GM23338 (cell line): ENCODE measurements at places on chromosomes 7 and 10. TPM values are rescaled to one million over a fixed set of nuclear protein-coding genes. Genes with fewer than 3 reads are reported as not detected.

GRCh38 chr7:134613623-134614347 is 32.9 kb upstream of the BPGM start:
- H3K36me3 ChIP-seq, result no peaks in the 10 kb centered on the region
- no peaks in the 10 kb centered on the region for H3K27me3 ChIP-seq
- H3K4me3 ChIP-seq, result no peak overlapping the region
- H3K4me1 ChIP-seq, result no peaks in the 10 kb centered on the region
- no peak overlapping the region for H3K27ac ChIP-seq

- no peaks in the 10 kb centered on the region for H3K36me3 ChIP-seq
- no peak overlapping the region for H3K4me3 ChIP-seq
- H3K4me1 ChIP-seq, result peaks cover 31% of the 10 kb centered on the region
- no peaks in the 10 kb centered on the region for H3K27me3 ChIP-seq
These were observed 75.8 kb downstream of the ZMIZ1 start for GRCh38 chr10:79144351-79145173.

DNA sequence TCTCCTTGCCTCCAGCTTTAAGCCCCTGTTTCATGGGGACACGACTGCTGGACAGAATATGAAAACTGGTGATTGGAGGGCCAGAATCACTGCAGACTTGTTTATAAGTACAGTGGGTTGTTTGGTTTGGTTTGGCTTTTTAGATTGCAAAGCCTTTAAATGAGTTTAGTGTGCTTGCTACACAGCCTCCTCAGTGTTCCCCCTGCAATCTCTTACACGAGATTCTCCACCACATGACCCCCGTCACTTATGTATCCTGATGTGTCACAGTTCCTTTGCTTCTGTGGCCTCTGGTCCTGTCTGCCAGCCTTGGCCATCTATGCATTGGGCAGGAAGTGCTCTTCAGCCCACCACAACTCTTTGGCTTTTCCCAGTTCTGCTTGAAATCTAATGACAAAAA is 103.7 kb upstream of the ANKRD1 start:
- H3K27me3 ChIP-seq, result no peaks in the 10 kb centered on the region
- DNase-seq, result no peak
- H3K4me1 ChIP-seq, result no peaks in the 10 kb centered on the region
- H3K4me3 ChIP-seq, result no peak overlapping the region
- no peak overlapping the region for H3K27ac ChIP-seq

GRCh38 chr7:4450483-4450882 is 231.6 kb upstream of the FOXK1 start:
- no peaks in the 10 kb centered on the region for H3K4me1 ChIP-seq
- peak; percentile 16 for DNase-seq
- no peaks in the 10 kb centered on the region for H3K27me3 ChIP-seq
- H3K27ac ChIP-seq, result no peak overlapping the region
- no peak overlapping the region for H3K4me3 ChIP-seq

DNA sequence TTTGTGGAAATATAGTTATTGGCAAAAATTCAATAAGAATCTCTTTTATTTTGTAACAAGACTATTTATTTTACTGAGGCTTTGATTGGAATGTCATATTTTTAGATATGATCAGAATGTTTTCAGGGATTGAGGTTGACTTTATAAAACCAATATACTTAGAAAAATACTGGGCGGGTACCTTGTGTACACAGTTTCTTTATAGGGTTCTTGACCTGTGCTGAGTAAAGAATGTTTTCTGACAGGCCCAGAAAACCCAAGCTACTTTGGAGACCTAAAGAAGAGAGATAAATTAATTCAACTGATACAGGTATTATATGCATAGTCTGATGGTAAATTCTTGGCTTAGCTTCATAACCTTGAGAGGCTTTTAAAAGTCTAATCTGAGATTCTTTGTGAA is 23.9 kb upstream of the SPAM1 start:
- H3K4me3 ChIP-seq, result no peak overlapping the region
- H3K36me3 ChIP-seq, result peaks cover 23% of the 10 kb centered on the region
- no peak overlapping the region for H3K27ac ChIP-seq
- H3K4me1 ChIP-seq, result no peaks in the 10 kb centered on the region
- H3K27me3 ChIP-seq, result no peaks in the 10 kb centered on the region

DNA sequence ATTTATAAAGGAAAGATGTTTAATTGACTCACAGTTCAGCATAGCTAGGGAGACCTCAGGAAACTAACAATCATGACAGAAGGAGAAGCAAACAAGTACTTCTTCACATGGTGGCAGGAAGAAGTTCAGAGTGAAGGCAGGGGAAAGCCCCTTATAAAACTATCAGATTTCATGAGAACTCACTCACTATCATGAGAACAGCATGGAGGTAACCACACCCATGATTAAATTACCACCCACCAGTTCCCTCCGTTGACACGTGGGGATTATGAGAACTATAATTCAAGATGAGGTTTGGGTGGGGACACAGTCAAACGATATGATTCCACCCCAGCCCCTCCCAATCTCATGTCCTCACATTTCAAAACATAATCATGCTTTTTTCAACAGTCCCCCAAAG is 124.2 kb upstream of the PCGF5 start:
- no peak overlapping the region for H3K4me3 ChIP-seq
- no peaks in the 10 kb centered on the region for H3K27me3 ChIP-seq
- H3K4me1 ChIP-seq, result no peaks in the 10 kb centered on the region
- no peaks in the 10 kb centered on the region for H3K36me3 ChIP-seq
- H3K27ac ChIP-seq, result no peak overlapping the region

C10orf62 gene
- total RNA-seq, result not detected in 2 replicates

DNA sequence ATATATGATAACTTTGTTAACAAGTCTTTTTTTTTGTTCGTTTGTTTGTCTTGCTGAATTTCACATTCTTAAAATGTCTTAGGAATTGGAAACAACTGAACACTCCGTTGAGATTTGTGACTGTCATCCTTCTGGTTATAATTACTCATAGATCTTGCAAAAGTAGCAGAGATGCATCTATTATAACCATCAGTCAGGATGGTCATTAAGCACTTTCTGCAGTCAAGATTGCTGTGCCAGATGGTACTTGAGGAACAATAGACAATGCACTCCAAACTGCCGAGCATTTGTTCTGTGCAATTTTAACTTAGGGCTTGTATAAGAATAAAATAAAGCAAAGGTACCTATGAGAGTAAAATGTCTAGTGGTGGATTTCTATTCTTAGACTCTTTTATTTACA is 710.1 kb upstream of the KCND2 start:
- H3K4me3 ChIP-seq, result no peak overlapping the region
- H3K27me3 ChIP-seq, result no peaks in the 10 kb centered on the region
- no peak for DNase-seq
- H3K4me1 ChIP-seq, result no peaks in the 10 kb centered on the region

GRCh38 chr10:43134126-43134905 is 3.9 kb upstream of the CSGALNACT2 start:
- H3K27me3 ChIP-seq, result peaks cover 20% of the 10 kb centered on the region
- DNase-seq, result no peak
- H3K36me3 ChIP-seq, result no peaks in the 10 kb centered on the region
- H3K4me1 ChIP-seq, result 0 out of 2 replicates have a peak, but pooled peaks cover 3% of the 10 kb centered on the region

GRCh38 chr10:128481152-128481840 is 355.1 kb upstream of the MKI67 start:
- no peak overlapping the region for H3K4me3 ChIP-seq
- no peaks in the 10 kb centered on the region for H3K27me3 ChIP-seq
- H3K4me1 ChIP-seq, result no peaks in the 10 kb centered on the region; the same call in 1 of the 2 replicates
- H3K27ac ChIP-seq, result no peak overlapping the region
- DNase-seq, result no peak
- no peaks in the 10 kb centered on the region for H3K36me3 ChIP-seq

RNF32 gene
- total RNA-seq, result 0.56 TPM in 1 of 2 replicates, not detected in the other

GRCh38 chr7:142808461-142808801 is 37.7 kb downstream of the PRSS2 start:
- H3K4me1 ChIP-seq, result peaks cover 40% of the 10 kb centered on the region
- H3K36me3 ChIP-seq, result no peaks in the 10 kb centered on the region
- H3K27me3 ChIP-seq, result no peaks in the 10 kb centered on the region
- no peak overlapping the region for H3K27ac ChIP-seq

DNA sequence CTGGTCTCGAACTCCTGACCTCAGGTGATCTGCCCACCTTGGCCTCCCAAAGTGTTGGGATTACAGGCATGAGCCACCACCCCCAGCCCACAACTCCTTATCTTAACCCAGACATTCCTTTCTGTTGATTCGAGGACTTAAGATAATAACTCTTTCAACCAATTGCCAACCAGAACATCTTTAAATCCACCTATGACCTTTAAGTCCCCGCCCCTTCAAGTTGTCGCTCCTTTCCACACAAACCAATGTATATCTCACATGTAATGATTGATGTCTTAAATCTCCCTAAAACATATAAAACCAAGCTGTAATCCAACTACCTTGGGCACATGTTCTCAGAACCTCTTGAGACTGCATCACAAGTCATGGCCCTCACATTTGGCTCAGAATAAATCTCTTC is 7.8 kb upstream of the ANKRD2 start:
- H3K27ac ChIP-seq, result no peak overlapping the region
- H3K36me3 ChIP-seq, result peaks cover 4% of the 10 kb centered on the region; the same call in 1 of the 2 replicates
- no peak for DNase-seq
- no peaks in the 10 kb centered on the region for H3K27me3 ChIP-seq

- no peaks in the 10 kb centered on the region for H3K4me1 ChIP-seq
- no peak for DNase-seq
- no peak overlapping the region for H3K27ac ChIP-seq
- H3K4me3 ChIP-seq, result no peak overlapping the region
These were observed 1066.3 kb downstream of the CNTNAP2 start for GRCh38 chr7:147182874-147183273.

DNA sequence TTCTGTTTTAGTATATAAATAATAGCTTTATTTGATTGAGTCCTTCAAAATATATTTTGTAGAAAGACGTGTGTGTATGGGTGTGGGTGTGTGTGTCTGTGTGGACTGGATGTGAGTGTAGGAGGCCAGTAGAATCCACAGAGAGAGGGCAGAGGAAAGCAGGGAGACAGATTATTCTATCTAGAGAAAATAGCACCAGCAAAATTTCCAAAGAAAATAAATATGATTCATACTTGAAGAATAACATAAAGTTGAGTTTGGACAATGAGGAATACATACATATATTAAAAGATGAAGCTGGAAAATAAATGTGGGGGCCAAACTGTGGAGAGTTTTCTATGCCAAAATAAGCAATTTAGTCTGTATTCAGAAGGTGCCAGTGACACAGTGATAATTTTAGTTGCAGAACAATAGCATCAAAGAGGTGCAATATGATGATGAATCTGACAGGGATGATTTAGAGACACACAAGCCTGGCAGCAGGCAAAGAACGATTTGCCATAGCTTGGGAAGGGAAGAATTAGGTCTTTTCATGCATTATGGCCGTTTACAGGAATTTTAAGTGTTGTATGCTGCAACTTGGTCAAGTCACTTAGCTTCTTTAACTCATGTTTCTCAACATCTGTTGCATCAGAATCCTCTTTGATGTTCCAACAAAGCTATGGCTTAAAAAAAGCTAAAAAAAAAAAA is 121.3 kb downstream of the SEMA3A start:
- no peaks in the 10 kb centered on the region for H3K36me3 ChIP-seq
- H3K27ac ChIP-seq, result no peak overlapping the region
- H3K4me1 ChIP-seq, result peaks cover 12% of the 10 kb centered on the region; the same call in 1 of the 2 replicates

- H3K27ac ChIP-seq, result peak overlapping the region; percentile 50; the same call in 1 of the 2 replicates
- H3K4me3 ChIP-seq, result peak overlapping the region; percentile 63
- peaks cover 64% of the 10 kb centered on the region for H3K27me3 ChIP-seq
- peaks cover 78% of the 10 kb centered on the region for H3K4me1 ChIP-seq
- no peak for DNase-seq
- no peaks in the 10 kb centered on the region for H3K36me3 ChIP-seq
These were observed 6.7 kb downstream of the SKIDA1 start for GRCh38 chr10:21518641-21519396.

GRCh38 chr10:49653273-49653929 is 26.1 kb upstream of the C10orf53 start:
- H3K27me3 ChIP-seq, result no peaks in the 10 kb centered on the region
- no peak overlapping the region for H3K27ac ChIP-seq
- no peak overlapping the region for H3K4me3 ChIP-seq
- no peak for DNase-seq
- peaks cover 5% of the 10 kb centered on the region; the same call in 1 of the 2 replicates for H3K4me1 ChIP-seq

- H3K4me1 ChIP-seq, result no peaks in the 10 kb centered on the region
- H3K36me3 ChIP-seq, result no peaks in the 10 kb centered on the region; the same call in 1 of the 2 replicates
- no peak for DNase-seq
- H3K4me3 ChIP-seq, result no peak overlapping the region
These were observed 31.2 kb downstream of the TOMM7 start for GRCh38 chr7:22791204-22792158.

DNA sequence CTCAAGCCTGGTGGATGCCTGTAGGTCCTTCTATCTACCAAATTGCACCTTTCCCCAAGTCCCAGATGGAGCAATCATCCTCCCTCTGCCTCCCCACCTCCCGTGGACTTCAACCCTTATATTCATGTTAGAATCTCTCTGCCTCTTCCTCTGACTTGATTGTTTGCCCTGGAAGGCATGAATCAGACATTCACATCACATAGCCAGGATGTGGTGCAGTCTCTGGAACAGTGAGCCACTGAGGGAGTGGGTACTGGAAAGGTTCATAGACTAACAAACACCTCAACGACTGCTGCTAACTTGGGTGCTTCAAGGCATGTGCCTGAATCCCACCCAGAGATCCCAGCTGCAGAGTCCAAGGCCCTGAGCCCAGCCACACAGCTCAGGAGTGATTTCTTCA is 494.0 kb downstream of the TNS3 start:
- no peak overlapping the region for H3K4me3 ChIP-seq
- no peak for DNase-seq
- H3K27me3 ChIP-seq, result no peaks in the 10 kb centered on the region

DNA sequence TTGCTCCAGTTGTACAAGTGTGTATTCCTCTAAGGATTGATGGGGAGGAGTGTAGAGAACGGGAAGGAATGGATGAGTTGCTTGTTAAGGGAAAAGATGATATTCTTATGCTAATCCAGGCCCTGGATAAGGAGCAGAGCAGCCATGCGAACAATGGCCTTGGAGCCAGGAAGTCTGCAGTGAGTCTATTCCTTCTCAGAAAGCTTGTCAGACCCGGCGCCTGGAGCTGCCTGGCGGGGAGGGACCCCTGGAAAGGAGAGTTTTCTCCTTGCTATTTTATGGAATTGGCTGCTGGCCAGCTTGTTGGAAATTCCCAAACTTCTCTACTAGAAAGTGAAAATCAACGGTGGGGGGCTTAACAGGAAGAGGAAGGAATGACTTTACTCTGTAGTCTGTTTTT is 89.1 kb downstream of the MMRN2 start:
- H3K36me3 ChIP-seq, result no peaks in the 10 kb centered on the region
- no peaks in the 10 kb centered on the region for H3K27me3 ChIP-seq
- H3K4me3 ChIP-seq, result no peak overlapping the region
- peaks cover 67% of the 10 kb centered on the region for H3K4me1 ChIP-seq
- peak overlapping the region; percentile 100 for H3K27ac ChIP-seq
- peak; percentile 95 for DNase-seq

DNA sequence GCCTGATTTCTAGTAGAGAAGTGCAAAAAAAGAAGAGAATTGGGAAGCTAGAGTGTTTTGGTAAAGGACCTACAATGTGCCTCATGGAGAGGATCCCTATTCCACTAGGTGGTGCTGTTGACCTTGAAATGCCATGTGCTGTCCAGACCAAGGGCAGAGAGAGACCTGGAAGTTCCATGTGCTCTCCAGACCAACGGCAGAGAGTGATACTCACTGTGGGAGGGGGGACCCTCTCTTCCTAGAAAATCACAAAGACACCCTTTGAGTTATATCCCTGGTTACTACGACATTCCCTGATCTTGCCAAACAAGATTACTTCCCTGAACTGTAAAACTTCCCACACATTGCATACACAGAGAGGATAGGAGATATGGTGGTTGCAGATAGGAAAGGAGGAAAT is 212.7 kb upstream of the ZNF804B start:
- peak; percentile 79 for DNase-seq
- H3K27ac ChIP-seq, result no peak overlapping the region
- H3K27me3 ChIP-seq, result no peaks in the 10 kb centered on the region
- H3K4me3 ChIP-seq, result no peak overlapping the region
- H3K4me1 ChIP-seq, result no peaks in the 10 kb centered on the region
- H3K36me3 ChIP-seq, result no peaks in the 10 kb centered on the region; the same call in 1 of the 2 replicates

NPC1L1 gene
- total RNA-seq, result not detected in 2 replicates

- H3K27ac ChIP-seq, result no peak overlapping the region
- H3K27me3 ChIP-seq, result no peaks in the 10 kb centered on the region
- H3K4me3 ChIP-seq, result no peak overlapping the region
- DNase-seq, result no peak
These were observed 231.6 kb downstream of the GRM8 start for GRCh38 chr7:127021019-127021738.
